ENCODE measurements at places on chromosomes 16 and 17. TPM values are rescaled to one million over a fixed set of nuclear protein-coding genes. Genes with fewer than 3 reads are reported as not detected.
A peak's percentile ranks its signal among the peaks of the same experiment; 100 is the strongest.

ARL5C gene
- total RNA-seq = not detected

PPP1R27 gene
- not detected for total RNA-seq

DNA sequence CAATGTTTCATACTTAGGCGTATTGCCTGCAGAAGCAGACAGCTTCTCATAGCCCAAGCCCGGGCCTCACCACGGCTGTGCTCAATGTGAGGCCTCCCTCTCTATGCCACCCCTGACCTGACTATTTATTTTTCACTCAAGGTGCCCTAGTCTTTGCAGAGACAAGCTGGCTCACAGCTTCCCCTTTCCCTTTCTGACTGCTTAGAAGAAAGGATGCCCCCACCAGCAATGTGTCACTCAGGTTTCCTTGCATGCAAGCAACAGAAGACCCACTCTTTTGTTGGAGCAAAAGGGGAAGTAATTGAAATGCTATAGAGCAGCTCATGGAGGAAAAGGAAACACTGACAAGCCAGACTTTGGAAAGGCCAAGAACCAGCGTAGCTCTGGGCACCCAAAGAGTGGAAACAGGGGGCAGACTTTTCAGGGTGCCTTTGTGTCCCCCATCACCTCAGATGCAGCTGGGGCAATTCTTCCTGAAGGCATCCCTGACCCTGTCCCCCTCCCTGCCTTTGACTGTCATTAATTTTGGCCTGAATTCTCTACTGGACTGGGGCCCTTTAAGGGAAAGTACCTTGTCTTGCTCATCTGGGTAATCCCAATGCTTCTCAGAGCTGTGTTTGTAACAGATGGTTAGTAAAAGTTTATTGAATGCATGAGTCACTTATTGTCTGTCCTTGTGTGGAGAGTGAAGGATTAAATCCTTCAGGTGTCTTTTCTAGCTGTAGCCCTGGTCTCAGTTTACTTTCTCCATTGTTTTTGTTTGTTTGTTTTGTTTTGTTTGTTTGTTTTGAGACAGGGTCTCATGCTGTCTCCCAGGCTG is 17.8 kb downstream of the RGS9 start:
- no peak for DNase-seq

GRCh38 chr17:82898976-82899514 is 59.2 kb upstream of the ZNF750 start:
- DNase-seq = no peak

- DNase-seq = no peak
Observed at GRCh38 chr17:41478237-41478636, 2.7 kb downstream of the KRT35 start.

GRCh38 chr17:57955183-57955931 is at the start of gene CUEDC1:
TSS of gene CUEDC1 (minus strand) at chr17:57955412. CDS start at chr17:57885564, 69,848 bp downstream.
- peak; percentile 61 for DNase-seq
